ENCODE measurements at places on chromosomes 4 and X.

- no peak overlapping the region for H3K4me3 ChIP-seq
- no peak for DNase-seq
- no peaks in the 10 kb centered on the region for H3K27me3 ChIP-seq
- no peaks in the 10 kb centered on the region for H3K4me1 ChIP-seq
These were observed 139.2 kb downstream of the PCDH18 start for GRCh38 chr4:137393044-137393443.

DNA sequence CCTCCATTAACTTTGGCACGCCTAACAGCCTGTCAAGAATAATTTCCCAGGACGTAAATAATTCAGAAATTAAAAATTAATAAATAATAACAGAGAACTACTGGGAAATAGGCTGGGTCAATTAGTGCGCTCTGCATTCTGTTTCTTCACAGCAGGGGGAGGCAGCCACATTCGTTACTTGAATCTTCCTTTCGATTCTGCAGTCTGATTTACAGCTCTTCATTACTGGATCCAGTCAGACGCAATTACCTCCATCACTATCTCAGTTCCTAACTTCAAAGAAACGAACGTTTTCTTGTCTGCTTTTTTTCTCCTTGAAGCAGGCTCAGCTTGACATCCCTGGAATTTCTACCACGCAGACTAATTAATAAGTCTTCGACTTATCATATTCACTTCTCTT is 9.0 kb upstream of the RPL34 start:
- no peaks in the 10 kb centered on the region for H3K36me3 ChIP-seq
- DNase-seq: no peak
- no peak overlapping the region for H3K27ac ChIP-seq
- H3K4me3 ChIP-seq: no peak overlapping the region
- H3K4me1 ChIP-seq: no peaks in the 10 kb centered on the region
- no peaks in the 10 kb centered on the region for H3K27me3 ChIP-seq

DNA sequence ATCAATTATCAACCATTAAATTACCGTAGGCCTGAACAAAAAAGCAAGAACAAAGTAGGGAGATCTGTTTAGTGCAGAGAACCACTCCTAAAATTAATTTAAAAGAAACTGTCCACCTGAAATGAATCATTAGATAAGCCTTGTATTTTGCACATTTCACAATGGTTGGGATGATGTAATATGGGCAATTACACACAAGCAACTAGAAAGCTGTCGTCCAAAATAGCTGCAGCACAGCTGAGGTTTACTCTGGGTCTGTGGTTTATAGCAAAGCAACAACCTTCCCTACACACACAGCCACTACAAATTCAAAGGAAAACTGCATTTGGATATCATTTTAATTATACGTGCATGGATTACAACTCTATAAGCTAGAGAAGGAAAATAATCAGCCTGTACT is 28.5 kb downstream of the PCDH19 start:
- H3K27me3 ChIP-seq: no peaks in the 10 kb centered on the region
- no peak for DNase-seq
- H3K27ac ChIP-seq: no peak overlapping the region
- no peaks in the 10 kb centered on the region for H3K36me3 ChIP-seq

DNA sequence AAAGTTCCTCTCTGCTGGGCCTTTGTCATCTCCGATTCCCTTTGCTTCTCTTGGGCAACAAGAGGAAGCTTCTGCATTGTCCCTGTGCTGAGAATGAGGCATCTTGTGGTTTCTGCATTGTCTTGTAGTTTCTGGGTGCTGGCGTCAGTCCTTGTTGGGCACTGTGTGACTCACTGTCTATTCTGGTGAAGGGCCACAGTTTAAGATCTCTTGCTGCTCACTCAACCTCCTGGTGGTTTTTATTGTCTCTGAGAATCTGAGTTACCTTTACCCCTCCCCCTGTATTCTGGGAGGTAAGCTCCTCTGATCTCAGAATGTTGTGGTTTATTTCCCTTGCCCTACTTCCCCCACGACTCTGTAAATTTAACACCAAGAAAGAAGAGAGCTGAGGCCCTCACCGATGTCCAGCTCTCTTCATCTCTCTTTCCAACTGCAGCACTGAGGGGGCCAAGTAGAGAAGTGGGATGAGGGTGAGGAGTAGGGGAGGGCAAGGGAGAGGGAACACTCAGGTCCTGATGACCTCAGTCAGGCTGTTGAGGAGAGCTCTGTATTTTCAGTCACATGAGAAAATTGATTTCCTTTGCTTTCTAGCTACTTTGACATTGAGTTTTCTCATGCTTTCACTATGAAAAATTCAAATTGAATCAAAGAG is 441.6 kb upstream of the PITX2 start:
- no peaks in the 10 kb centered on the region for H3K36me3 ChIP-seq
- H3K4me1 ChIP-seq: no peaks in the 10 kb centered on the region
- no peaks in the 10 kb centered on the region for H3K27me3 ChIP-seq
- no peak for DNase-seq
- H3K27ac ChIP-seq: no peak overlapping the region

- no peak overlapping the region for H3K4me3 ChIP-seq
- no peaks in the 10 kb centered on the region for H3K4me1 ChIP-seq
- H3K27me3 ChIP-seq: no peaks in the 10 kb centered on the region
- peaks cover 2% of the 10 kb centered on the region for H3K36me3 ChIP-seq
- no peak overlapping the region for H3K27ac ChIP-seq
These were observed 28.1 kb downstream of the ZNF81 start for GRCh38 chrX:47864785-47865184.

Measured in T-cell (primary cell).